ENCODE measurements at places on chromosomes 2 and 18.

DNA sequence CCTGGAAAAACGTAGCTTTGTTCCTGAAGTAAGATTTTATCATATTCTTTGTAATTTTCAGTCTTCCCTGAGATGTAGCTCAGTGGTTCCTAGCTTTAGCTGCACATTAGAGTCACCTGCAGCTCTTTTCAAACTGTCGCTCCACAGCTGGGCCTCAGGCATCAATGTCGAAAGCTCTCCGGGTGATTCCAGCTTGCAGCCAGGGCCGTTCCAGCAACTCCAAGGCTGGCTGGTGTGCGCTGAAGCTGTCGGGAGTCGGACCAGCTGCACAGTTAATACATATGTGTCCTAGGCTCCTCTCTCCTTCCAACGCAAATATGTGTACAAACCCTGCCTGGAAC lies 609 bp upstream of the ZNF2 start:
- DNase-seq = no peak

- DNase-seq = peak; percentile 76
Measured at GRCh38 chr2:196821195-196821594, 12.0 kb upstream of the C2orf66 start.

DNA sequence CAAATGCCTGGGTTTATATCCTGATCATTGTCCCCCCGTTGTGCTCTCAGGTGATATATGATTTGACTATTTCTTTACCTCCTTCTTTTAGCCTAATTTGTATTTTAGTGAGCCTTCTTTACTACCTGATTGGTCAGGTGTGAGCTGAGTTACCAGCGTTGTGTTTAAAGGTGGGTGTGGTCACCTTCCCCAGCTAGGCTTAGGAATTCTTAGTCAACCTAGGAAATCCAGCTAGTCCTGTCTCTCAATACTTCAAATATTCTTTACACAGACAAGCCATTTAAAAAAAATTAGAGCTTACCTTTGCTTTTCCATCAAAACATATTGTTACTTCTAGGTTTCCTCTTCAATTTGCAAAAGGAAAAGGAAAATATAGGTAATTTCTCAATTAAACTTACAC lies 30.2 kb downstream of the KYNU start:
- no peak for DNase-seq

DNA sequence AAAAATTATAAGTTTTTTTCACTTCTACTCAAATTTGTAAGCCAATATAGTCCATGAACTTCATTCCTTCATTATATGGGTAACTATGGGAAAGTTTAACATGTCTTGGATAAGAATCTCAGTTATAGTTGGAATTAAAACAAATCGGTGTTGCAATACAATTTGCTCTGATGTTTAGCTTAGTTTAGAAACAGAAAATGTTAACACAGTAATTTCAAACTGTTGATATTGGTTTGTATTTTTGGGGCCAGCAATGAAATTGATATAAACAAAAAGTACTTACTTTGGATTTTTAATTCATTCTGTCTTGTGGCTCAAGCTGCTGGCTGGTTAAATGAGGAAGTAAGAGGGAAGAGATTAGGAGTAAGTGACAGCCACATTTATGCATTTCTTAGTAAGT lies 368.5 kb upstream of the NT5C1B start:
- no peak for DNase-seq

DNA sequence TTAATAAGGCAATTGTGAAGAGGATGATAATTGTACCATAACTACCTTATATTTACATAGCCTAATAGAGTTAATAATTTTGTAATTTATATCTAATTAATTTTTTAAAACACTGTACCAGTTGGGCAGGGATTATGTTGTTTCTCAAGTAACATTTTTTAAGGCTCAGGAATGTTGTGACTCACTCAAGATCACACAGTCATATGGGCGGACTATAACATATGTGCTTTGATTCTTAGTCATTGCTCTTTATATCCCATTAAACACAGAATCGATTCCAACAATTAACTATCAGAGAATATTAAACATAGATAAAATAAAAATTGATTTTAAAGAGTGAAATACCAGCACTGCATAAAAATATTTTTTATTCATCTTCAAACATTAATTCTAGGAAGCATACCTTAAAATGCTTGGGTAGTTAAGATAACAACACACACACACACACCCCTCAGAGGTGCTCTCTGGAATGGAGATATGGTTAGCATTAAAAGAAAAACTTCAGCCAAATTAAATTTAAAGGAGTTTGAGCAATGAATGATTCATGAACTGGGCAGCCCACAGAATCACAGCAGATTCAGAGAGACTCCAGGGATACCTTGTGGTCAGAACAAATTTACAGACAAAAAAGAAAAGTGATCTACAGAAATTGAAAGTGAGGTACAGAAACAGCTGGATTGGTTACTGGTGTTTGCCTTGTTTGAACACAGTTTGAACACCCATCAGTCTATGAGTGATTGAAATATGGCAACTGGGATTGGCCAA lies 869.4 kb upstream of the ID2 start:
- DNase-seq = peak; percentile 63

- DNase-seq = no peak
Measured at GRCh38 chr2:147531269-147531668, 313.6 kb upstream of the ACVR2A start.

DNA sequence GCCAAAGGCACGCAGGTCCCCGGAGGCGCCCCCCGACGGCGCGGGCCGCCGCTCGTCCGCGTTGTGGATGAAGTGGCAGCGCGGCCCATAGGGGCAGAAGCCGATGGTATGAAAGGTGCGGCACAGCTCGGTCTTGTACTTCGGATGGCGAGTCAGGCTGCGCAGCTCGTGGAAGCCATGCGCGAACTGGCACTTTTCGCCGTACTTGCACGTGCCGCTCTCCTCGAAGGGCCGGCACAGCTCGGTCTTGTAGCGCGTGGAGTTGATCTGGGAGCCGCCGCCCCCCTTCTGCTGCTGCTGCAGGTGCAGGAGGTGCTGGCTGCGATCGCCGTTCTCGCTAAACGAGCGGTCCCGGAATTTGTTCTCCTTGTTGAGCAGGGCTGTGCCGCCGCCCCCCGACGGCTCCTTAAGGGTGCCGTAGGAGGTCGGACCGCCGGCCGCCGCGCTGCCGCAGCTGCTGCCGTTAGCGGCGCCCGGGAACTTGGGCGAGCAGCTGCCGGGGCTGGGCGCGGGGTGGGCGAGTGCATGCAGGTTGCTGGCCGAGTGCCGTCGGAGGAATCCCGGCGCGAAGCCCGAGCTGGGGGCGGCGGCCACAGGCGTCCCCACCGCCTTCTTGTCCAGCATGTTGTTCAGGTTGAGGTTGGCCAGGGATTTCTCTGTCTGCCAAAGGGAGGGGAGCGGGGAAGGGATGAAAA lies 1.2 kb downstream of the ZFP36L2 start:
- DNase-seq = peak; percentile 65

- peak; percentile 22 for DNase-seq
Measured at GRCh38 chr2:32715391-32715841, 87.6 kb downstream of the TTC27 start.

GRCh38 chr2:112048236-112048592 lies 6.9 kb upstream of the TMEM87B start:
- DNase-seq = no peak

- peak; percentile 9 for DNase-seq
Measured at GRCh38 chr2:168211664-168212163, 35.7 kb downstream of the STK39 start.

DNA sequence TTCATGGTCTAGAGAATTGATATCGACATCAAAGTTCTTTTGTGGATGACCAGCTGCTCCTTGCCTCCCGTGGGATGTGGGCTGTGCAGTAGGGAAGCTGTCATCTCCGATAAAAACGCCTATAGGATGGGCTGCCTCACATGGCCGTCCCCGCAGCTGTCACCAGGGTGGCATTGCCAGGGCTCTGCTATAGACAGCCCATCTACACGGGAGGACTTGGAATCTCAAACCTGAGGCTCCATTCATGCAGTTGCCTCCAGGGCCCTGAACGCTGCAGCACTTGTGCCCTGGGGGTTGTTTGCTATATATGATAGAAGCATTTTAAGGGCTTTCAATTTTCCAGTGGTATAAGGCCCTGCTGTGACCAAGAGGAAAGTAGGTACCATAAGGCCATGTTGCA lies 183.1 kb downstream of the MYCN start:
- no peak for DNase-seq

DNA sequence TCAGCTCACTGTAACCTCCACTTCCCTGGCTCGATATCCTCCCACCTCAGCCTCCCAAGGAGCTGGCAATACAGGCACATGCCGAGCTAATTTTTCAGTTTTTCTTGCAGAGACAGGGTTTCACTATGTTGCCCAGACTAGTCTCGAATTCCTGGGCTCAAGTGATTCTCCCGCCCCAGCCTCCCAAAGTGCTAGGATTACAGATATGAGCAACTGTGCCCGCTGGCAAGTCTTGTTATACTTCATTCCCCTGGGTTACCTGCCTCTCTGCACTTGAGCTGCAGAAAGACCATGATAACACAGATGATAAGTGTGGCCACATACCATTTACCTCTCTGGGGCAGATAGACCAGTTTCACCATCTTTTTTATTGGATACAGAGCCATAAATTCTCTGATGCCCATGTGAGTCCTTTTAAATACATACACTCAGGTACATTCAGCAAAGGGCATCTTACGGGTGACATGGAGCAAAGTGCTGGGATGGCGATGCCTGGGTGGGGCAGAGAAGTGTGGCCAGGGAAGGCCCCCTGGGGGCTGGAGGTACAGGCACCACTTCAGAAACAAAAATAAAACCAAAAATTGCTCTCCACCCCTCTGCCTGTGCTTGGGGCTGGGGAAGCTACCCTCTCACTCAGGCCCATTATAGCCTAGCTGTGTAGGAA lies 20.4 kb downstream of the CCT7 start:
- no peak for DNase-seq

DNA sequence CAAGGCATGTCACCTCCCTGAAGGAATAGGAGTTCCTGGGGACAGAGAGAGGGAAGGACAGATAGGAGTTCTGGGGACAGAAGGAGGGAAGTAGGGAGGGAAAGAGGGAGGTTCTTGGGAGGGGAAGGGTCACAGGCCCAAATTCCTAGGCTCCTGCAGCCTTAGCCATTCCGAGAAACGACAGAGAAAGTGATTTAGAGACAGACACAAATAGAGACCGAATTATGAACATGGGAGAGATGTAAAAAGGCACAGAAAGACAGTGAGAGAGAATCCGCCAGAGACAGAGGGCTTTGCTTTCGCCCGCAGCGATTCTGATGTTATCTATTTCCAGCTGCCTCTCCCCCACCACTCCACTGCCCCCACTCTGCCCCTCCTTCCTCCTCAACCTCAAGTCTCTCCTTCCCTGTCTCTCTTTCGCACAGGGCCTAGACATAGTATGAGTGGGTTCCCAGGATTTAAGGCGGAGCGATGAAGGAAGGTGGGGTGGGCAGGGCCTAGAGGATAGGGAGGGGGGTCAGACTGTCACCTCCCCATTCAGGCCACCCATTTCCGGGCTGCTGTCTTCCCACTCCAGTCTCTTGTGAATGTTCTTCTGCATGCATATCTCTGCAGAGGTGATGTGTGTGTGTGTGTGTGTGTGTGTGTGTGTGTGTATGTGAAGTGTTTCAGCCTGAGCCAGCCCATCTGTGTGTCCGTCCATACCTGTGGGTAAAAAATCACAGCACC lies 3.3 kb upstream of the WNT6 start:
- no peak for DNase-seq

GRCh38 chr2:120517751-120518469 lies 172.0 kb downstream of the INHBB start:
- no peak for DNase-seq

GRCh38 chr2:7071916-7072556 lies 154.8 kb downstream of the RNF144A start:
- DNase-seq = no peak

- DNase-seq = peak; percentile 73
Measured at GRCh38 chr2:215680605-215681598, 245.0 kb upstream of the FN1 start.

Measured in ELR (cell line).